ENCODE measurements at places on chromosomes 16 and 17.

GRCh38 chr17:38416840-38417209 is 11.4 kb upstream of the ARHGAP23 start:
- no peak for DNase-seq

GRCh38 chr16:62539657-62540056 is 503.4 kb upstream of the CDH8 start:
- no peak for DNase-seq

- no peak for DNase-seq
Measured at GRCh38 chr17:1532836-1533602, 16.6 kb upstream of the INPP5K start.

- no peak for DNase-seq
Measured at GRCh38 chr16:50121721-50122445, 31.2 kb upstream of the TENT4B start.

GRCh38 chr17:75712446-75712845 is 8.8 kb upstream of the ITGB4 start:
- DNase-seq = no peak

DNA sequence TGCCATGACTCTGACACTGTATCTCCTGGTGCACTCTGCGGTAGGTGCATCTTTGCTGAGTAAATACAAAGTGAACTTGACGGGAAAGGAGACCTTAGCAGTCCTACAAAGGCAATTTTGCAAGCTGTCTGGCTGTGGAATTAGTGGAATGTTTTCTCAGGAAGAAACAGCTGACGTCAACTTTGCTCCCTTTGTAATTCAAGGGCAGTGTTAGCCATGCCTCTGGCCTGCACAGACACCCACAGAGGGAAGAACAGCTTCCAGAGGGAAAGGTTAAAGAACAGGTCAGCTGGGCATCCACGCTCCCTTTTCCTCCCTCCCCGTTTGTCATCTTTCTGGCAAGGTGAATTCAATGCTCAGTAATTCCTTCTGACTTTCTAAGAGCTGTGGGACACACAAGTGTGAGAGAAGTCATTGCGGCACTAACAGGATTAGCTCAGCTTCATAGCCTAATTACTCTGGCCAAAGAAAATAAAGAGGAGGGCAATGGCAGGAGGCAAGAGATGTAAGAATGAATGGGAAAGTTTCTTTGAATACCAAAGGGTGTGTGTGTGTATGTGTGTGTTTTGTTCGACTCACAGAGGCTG is 476.9 kb upstream of the GOT2 start:
- no peak for DNase-seq

- DNase-seq = peak; percentile 75
Measured at GRCh38 chr16:81517629-81518438, 73.2 kb downstream of the CMIP start.

GRCh38 chr17:64655704-64656103 is 6.4 kb downstream of the SMURF2 start:
- no peak for DNase-seq

DNA sequence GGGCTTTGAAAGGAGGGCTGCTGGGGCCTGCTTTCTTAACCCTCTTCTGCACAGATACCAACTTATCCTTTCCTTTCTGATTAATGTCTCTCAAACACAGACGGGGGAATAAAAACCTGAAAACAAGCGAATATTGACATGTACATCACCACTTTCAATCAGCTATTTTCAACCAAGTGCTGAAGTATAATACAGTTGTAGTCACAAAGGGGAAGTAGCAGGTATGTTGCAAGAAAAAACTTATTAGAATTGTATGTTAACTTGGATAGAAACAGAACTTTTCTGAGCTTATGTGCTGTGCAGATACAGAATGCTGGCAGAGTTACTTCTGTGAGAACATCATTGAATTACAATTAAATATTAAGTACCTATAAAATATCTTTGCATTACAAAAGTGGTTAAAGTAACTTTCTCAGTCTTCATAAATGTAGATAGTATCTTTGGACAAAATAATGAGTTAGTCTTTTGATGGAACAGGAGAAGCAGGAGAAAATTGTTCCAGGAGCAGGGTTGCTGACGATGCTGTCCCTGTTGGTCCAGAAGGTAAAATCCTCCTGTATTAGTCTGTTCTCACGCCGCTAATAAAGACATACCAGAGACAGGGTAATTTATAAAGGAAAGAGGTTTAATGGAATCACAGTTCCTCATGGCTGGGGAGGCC is 59.5 kb downstream of the RPTOR start:
- no peak for DNase-seq

DNA sequence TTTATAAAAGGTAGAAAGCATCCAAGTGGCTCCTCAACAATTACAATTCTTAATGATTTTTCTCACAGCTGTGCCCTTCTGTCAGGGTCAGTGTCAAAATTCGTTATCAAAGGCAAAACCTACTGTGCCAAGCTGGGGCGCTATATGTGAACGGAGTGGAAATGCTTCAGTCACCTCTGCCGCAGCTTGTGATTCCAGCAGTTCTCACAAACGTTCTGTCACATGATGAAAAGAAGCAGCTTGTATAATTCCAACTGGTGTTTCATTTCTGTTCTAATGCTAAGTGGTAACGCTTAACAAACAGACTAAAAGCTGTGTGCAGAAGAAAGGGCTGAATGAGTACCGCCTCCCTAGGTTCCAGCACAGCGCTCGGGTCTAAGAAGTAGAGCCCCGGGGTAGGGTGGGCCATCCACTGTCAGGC is 14.2 kb downstream of the PLD6 start:
- DNase-seq = no peak

- no peak for DNase-seq
Measured at GRCh38 chr17:6455321-6455705, 11.1 kb downstream of the PIMREG start.

GRCh38 chr17:34117332-34117731 is 137.8 kb upstream of the CCL2 start:
- no peak for DNase-seq

DNA sequence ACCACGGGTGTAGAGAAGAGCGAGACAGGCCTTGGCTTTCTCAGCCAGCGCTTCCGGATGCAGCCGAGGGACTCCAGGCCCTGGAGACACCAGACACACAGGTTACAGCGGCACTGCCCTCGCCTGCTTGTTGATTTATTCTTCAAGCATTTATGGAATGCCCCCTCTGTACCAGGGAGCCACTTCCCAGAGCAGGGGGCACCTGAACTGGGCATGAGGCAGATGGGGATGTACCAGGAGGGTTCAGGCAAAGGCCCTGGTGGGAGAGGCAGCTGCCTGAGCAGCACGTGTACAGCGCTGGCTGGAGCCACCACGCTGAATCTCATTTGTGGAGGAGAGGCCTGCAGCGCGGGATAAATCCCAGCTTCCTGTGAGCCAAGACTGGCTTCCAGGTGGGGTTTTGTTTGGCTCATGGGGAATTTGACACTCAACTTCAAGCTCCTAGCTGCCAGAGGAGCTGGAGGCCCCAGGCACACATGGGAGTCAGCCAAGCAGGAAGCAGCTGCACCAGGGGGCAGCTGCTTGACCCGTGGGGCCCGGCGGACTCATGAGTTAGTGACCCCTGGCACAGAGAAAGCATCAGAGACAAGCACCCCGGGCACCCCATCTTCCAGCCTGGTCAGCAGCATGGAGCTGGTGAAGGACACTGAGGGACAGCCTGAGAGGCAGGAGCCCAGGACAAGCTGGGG is 59.7 kb downstream of the IL21R start:
- peak; percentile 63 for DNase-seq

DNA sequence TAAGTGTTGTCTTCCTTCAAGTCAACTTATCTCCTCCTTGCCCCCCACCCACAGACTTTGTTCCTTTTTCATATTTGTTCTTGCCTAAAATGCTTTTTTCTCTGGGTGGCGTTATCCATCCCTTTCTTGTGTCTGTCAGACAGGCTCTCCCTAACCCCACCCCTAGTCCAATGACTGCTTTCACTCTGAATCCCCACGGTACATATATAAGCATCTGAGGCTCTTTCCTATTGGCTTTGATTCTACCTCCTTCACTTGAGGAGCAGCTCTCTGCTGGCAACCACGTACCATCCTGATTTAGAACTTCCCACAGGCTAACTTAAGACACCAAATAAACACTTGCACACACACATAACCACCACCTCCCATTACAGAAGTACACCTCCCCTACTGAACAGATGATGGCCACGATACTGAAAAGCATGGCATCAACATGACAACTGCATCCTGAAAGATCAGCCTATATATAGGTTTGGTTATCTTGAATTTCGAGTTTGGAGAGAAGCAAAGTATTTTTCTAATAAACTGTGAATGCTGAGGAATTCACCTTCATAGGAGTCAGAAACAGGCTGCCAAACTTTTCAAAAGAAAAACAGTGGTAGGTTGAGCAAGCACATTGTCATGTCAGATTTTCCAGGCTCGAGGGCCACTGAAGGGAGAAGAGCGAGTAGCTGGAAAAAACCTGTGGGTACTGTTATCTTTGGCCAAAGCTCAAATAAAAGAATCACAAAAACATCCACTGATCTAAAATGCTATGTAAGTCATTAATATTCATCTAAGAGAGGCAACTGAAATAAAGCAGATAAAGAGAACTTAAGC is 24.3 kb downstream of the STAT3 start:
- no peak for DNase-seq

GRCh38 chr17:74201250-74201649 is 2.2 kb upstream of the RPL38 start:
- DNase-seq = no peak

- DNase-seq = no peak
Measured at GRCh38 chr17:33797181-33797580, 457.9 kb upstream of the CCL2 start.

GRCh38 chr16:60682219-60682618 is 1354.0 kb downstream of the CDH8 start:
- no peak for DNase-seq

DNA sequence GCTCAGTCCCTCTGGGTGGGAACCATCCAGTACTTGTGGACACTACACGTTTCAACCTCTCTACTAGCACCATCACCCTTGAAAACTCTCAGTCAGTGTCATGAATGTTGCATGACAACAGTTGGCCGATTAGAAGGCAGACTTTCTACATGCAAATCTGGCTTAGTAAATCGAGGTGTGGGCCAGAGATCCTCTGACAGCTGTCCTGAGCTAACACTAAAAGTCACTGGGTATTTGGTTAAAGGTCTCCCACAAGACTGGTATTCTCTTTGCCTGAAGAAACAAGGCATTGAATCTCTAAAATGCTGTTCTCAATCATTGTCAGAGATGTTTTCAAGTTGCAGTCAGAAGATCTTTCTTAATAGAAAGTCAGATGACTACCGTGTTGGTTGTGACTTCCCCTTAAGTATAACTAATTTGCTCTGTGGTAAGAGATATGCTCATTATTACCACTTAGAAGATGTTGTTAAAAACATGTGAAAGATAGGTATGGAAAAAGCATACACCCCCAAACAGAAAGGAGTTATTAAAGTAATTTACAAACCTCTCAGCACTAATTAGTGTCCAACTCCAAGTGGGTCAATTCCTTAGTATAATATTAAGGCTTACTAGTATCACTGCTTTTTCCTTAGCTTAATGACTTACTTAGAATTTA is 62.3 kb downstream of the WNT3 start:
- no peak for DNase-seq

GRCh38 chr16:15572329-15573001 is 70.5 kb downstream of the MARF1 start:
- no peak for DNase-seq

- DNase-seq = no peak
Measured at GRCh38 chr17:78709751-78710181, 72.3 kb downstream of the CYTH1 start.

GRCh38 chr16:15513156-15513555 is 78.8 kb downstream of the BMERB1 start:
- DNase-seq = no peak

- DNase-seq = no peak
Measured at GRCh38 chr17:17127156-17127555, 79.0 kb downstream of the PLD6 start.

GRCh38 chr16:23288209-23288608 is 13.9 kb upstream of the SCNN1B start:
- no peak for DNase-seq

DNA sequence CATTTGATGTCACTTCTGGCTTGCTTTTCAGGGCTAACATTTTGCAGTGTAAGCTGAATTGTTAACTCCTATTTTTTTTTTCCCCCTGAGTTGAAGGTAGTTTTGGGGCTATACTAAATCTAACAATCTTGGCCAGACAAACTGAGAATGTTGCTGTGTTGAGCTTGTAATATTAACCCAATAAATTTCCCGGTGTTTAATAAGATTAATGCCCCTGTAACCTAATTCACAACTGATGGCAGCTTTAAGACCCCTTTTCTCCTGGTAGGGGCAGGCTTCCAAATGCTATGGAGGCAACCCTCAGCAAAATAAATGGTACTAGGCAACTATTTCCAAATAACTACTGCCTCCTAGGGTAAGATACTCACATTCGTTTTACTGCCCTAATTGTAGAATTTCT is 549.6 kb upstream of the KIF2B start:
- no peak for DNase-seq

DNA sequence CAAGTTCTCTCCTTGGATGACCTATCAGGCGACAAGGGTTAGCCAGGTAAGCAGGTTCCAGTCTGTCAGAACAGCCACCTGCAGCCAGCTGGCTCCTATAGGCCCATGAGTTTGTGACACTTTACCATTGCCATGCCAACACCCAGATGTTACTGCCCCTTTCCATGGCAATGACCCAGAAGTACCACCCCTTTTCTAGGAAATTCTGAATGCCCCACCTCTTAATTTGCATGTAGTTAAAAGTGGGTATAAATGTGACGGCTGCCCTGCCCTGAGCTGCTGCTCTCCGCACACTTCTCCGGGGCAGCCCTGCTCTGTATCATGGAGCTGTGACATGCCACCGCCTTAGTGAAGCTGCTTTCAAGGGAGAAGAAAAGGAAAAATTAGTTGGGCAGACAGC is 10.0 kb upstream of the SECTM1 start:
- DNase-seq = no peak

GRCh38 chr17:67818110-67819002 is 6.9 kb upstream of the BPTF start:
- DNase-seq = no peak

DNA sequence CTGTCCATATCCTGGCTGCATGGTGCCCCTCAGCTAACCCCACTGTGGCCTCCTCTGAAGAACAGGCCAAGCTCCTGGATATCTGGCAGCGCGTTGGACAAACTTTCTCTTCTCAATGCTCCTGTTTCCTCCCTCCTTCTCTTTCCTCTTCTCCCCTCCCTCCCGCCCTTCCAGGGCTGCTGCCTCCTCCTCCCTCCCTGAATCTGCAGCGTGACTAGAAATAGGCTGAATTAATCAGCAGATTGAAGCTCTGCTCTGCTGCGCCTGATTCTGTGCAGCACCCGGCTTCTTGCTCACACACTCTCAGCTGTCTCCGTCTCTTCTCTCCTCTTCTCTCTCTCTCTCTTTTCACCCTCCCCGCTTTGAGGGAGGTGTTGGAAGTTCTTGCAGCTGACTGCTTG is 19.8 kb downstream of the TMEM94 start:
- DNase-seq = no peak
